Globus pallidus (tissue), 1 donor: ENCODE measurements at places on chromosomes 2 and 18.

GRCh38 chr2:173860566-173860965, 104.6 kb downstream of the SP3 start:
- no peak for DNase-seq

GRCh38 chr2:61876400-61876799, 12.1 kb downstream of the CCT4 start:
- no peak for DNase-seq

DNA sequence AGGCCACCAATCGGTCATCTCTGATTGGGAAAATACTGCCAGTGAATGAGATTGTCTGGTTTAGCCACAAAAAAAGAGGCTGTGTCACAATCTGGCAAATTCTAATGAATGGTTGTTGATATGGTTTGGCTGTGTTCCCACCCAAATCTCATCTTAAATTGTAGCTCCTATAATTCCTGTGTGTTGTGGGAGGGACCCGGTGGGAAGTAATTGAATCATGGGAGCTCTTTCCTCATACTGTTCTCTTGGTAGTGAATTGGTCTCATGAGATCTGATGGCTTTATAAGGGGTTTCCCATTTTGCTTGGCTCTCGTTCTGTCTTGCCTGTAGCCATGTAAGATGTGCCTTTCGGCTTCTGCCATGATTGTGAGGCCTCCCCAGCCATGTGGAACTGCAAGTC, 838.3 kb downstream of the SLC4A3 start:
- no peak for DNase-seq

- DNase-seq: no peak
These were observed 366.9 kb upstream of the SPRED2 start for GRCh38 chr2:65799141-65799854.

DNA sequence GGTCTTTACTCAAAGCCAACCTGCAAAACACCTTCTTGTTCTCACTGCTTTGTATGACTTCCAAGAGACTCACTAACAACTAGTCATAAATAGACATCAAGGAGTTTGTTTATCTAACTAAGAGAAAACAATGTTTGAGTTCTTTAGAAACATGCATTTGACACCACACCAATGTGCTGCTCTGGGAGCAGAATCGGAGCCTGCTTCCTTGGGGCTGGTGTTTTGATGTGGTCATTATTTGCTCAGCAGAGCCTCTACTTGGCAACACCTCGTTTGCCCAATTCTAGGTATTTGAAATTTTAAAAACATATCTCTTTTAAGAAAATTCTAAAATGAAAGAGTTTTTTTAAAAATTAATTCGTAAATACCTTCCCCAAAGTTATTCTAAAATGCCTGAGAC, 167.5 kb downstream of the BCL2 start:
- DNase-seq: no peak

DNA sequence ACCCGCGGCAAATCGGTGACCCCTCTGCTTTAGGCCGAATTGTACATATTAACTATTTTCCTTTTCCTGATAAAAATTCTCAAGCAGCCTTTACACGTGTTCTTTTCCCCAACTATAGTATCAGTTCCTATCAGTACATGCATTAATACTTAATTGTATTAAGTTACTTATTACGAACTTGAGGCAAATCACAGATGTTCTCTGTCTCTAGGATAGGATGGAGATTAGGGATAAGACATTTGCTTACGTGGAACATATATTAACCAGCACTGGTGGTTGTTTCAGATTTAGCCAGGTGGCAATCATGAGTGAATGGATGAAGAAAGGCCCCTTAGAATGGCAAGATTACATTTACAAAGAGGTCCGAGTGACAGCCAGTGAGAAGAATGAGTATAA, 675 bp downstream of the GEMIN6 start:
- DNase-seq: no peak

DNA sequence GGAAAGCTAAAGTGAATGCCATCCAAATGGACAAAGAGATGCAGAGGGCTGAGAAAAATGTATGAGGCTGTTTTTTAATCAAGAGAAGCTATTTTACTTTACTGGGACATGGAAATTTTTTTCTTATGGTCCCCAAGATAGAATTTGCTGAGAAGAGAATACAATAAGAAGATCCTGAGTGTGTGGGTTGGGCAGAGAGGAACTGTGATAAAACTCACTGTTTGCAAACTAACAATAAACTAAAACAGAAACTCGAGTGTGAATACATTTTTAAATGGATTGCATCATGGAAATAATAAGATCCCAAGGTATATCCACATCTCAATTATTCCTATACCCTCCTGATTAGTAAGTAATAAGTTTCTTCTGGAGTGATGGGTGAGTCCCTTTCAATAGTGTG, 4.4 kb downstream of the NEB start:
- DNase-seq: no peak

DNA sequence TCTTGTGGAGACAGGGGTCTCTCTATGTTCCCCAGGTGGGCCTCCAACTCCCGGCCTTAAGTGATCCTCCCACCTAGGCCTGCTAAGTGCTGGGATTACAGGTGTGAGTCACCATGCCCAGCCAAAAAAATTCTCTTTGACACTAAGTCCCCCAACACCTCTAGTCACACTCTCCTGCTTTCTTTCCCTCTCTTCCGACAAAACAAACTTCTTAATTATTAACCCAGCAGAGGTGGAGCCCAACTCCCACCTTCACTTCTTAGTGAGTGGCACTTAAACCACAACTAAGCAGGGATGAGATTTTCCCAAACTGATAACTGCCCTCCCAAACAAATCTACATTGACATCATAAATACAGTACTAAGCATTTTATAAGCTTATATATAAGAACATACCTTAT, 60.5 kb upstream of the PMAIP1 start:
- DNase-seq: no peak

- DNase-seq: no peak
These were observed 7.0 kb upstream of the NUP35 start for GRCh38 chr2:183117226-183117625.

GRCh38 chr2:204255526-204255925, 289.7 kb upstream of the PARD3B start:
- no peak for DNase-seq

DNA sequence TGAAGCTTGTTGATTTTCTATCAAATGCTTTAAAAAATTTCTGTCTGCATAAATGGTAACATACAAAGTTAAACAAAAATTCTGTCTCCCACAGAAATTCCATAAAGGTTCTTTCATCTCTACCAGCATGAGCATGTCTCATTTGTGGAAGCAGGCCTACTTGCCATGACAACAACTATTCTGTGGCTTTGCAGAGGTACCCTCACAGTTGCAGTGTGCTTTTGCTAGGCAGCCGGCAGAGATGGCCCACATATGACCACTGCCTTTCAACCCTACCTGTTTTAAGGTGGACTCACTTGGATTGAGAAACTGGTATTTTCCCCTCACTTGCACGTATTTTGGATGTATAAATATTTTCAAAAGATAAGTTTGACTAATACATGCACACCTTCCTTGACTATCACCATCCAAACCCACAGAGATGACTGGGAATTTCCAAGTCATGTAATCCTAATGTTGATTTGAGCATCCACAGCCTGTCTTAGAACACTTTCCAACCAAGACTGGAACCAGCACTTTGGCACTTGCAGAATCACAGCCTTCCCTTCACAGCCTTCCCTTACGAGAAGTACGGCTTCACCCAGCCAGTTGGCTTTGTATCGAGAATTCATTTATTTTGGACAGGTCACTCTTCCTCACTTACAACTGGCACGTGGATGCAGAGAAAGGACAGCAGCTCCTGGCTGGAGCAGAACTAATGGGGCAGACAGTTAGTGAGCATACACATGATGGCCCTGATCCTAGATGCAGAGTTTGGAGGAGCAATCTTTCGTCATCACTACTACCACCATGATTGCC, 9.3 kb upstream of the FHL2 start:
- DNase-seq: no peak

DNA sequence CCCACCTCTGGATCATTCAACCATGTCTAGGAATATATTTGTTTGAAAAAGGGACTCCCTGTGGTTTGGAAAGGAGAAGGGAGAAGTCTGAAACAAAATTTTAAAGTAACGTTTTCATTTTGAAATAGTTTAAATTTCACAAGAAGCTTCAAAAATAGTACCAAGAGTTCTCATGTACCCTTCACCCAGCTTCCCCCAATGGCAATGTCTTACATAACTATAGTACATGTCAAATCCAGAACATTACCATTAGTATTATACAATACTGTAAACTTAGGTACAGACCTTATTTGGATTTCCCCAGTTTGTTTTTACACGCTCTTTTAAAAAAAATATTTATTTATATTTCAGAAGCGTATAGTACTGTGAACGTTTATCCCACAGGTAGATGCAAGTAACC, 4.0 kb upstream of the LYG2 start:
- no peak for DNase-seq

DNA sequence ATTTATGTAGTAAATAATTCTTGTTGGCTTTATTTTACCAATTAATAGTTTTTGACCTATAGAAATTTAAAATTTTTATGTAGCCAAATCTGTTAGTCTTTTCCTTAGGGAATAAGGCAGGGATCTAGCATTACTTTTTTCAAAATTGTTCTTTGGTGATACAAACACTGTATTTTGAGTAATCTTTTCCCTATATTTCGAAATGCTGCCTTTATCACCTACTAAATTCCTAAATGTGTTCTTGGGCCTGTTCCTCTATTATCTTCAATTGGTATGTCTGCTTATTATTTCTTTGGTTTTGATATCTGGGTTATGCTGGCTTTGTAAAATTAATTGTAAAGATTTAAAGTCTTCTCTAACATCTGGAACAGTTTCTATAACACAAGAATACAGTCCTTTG, 87.5 kb downstream of the DYSF start:
- no peak for DNase-seq

DNA sequence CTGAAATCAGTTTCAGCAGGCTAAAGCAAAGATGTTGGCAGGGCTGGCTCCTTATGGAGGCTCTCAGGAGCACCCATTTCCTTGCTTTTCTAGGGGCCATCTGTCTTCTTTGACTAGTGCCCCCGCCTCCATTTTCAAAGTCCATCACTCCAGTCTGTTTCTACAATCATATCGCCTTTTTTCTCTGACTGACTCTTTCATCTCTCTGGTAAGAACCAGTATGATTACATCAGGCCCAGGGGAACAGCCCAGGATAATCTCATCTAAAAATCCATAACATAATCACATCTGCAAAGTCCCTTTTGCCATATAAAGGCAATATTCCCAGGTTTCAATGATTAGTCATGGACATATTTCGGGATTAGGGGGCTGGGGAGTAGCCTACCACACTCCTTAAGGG, 57.0 kb downstream of the CUL3 start:
- DNase-seq: no peak

DNA sequence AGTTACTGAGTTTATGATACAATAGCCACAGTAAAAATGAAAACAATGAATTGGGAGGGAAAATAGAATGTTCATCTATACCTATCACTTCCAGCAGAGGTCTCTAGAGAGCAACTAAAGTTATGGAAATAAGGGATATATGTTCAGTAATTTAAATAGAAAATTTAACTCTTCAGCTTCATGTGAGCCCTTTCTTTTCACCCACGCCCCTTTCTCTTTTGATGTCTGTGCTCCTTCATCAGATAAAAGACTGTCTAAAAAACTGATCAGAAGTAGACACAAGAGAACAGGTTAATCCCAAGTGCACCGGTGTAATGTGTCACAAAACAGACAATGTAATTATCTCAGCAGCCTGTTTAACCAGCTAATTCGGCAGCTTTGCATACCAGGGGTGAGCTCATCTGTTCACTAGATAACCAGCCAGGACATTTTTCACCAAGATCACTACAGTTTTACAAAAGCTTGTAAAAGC, 238.5 kb upstream of the ERBB4 start:
- peak; percentile 18 for DNase-seq

DNA sequence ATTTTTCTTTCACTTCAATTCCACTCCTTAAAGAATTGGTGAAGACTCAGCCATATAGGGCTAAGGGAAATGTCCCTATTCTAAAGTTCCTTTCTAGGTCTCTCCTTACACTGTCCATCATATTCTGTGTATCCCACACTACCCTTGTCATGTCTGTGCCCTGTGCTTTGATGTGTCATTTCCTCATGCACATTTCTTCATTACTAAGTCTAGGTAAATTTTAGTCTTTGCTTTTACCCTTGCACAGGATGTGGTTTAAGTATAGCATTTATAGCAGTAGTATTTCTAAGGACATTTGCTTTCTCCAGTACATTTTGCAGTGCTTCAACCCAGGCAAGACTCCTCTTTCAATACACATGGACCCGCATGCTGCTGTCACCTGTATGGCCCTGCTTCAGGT, 221.5 kb upstream of the ACVR2A start:
- DNase-seq: no peak

GRCh38 chr18:48402953-48403352, 6.2 kb downstream of the ZBTB7C start:
- no peak for DNase-seq

- no peak for DNase-seq
These were observed 49.5 kb upstream of the ACAA2 start for GRCh38 chr18:49862656-49863385.

GRCh38 chr2:242058116-242058680, 188.7 kb downstream of the RTP5 start:
- DNase-seq: no peak

DNA sequence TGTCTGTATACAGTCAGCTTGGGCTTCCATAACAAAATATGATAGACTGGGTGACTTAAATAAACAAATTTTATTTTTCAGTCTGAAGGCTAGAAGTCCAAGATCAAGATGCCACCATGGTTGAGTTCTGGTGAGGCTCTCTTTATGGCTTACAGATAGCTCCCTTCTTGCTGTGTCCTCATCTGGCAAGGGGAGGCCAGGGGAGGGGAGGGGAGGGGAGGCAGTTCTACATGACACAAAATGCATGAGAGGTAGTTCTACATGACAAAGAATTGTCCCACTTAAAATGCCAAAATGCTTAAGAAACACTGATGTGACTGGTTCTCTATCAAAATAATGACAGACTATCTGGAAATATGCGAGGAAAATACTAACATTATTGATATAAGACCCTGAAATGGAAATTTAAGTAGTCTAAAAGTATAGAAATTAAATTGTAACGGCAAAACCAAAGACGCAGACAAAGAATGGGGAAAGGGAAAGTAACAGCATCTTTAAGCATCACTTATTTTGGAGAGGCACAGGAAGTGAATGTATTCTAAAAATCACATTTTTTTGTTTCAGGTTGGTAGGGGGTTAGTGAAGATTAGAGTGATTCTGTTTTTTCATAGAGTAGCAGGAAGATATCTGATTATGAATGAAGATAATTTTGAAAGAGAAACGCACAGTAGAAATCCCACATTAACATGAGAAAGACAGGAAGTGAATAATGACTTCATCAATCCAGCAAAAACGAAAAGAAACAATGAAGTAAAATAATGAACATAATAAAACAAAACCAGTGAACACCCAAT, 131.4 kb downstream of the STRN start:
- DNase-seq: no peak
